ENCODE measurements at places on chromosomes 5 and 9.

GRCh38 chr5:159762921-159763320 is 153.4 kb upstream of the ADRA1B start:
- no peak for DNase-seq

DNA sequence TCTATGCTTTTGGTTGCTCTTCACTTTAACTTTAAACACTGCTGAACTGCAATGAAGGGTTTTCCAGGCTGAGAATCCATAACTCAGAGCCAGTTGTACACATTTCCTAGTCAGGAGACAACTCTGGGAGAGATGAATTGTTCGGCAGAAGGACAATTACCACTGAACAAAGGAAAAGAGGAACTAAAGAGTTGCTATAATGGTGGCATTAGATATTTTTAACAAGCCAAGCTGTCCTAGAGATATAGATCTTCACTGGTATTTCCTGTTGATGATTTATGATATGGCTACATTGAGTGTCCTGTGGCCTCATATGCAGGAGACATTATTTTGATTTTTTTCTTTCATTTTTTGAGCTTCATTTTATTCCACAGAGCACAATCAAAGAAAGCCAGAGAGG is 219.1 kb upstream of the PCSK5 start:
- no peak for DNase-seq

GRCh38 chr9:87343816-87344430 is 153.7 kb upstream of the DAPK1 start:
- DNase-seq, result no peak

GRCh38 chr9:127970401-127971313 is 10.1 kb downstream of the EEIG1 start:
- no peak for DNase-seq

- peak; percentile 31 for DNase-seq
These were observed 650 bp downstream of the MYORG start for GRCh38 chr9:34375901-34376595.

DNA sequence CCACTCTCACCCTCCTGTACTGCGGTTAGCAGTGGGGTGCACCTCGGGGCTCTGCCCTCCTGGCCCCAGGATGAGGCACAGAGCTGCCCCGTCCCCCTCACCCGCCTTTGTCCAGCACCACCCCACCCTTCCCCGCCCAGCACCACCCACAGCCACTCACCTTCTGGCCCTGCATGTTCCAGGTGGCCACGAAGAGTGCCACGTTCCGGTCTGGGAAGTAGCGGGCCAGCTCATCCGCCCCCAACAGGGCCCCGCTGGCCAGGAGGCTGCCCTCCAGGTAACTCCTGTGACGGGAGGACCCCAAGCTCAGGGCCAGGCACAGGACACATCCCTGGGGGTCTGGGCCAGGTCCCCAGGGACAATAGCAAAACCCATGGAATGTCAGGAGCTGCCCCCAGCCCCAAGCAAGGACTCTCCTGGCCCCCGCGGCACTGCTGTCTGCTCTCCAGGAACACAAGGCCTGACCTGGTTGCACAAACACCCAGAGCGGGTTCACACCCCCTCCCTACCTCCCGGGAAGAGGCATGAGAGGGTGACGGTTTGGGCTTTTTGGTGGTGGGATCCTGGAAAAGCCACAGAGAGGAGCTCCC is 5.0 kb downstream of the INPP5E start:
- no peak for DNase-seq

GRCh38 chr5:4023091-4023752 is 427.6 kb downstream of the IRX1 start:
- no peak for DNase-seq

- DNase-seq, result no peak
These were observed 280.7 kb downstream of the SPOCK1 start for GRCh38 chr5:137218471-137218870.

- peak; percentile 47 for DNase-seq
These were observed 89.5 kb downstream of the EPB41L4A start for GRCh38 chr5:112329419-112330090.

DNA sequence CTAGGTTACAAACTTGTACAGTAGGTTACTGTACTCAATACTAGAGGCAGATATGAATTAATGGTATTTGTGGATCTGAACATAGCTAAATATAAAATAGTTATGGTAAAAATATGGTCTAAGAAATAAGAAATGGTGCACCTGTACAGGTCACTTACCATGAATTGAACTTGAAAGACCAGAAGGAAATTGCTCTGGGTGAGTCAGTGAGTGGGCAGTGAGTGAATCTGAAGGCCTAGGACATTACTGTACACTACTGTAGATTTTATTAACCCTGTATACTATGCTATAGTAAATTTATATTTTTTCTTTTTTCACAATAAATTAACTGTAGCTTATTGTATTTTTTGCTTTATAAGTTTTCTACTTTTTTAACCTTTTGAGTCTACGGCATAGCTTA is 1020.4 kb downstream of the CDH18 start:
- DNase-seq, result no peak

DNA sequence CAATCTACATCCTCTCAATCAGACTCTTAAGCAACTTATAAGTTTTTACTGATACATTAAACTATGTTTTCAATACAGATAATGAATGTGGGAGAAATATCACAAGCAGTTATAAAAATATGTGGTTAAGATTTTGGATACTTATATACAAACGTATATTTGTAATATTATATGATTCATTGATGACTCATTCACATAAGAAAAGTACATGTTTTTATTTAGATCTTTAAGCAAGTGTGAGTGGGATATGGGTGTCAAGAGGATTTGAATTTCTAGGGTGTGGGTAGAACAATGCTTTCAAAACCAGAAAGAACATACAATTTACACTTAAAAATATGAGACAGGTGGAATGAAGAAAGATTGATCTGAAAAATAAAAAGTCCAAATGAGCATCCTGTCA is 36.1 kb upstream of the ISL1 start:
- no peak for DNase-seq

DNA sequence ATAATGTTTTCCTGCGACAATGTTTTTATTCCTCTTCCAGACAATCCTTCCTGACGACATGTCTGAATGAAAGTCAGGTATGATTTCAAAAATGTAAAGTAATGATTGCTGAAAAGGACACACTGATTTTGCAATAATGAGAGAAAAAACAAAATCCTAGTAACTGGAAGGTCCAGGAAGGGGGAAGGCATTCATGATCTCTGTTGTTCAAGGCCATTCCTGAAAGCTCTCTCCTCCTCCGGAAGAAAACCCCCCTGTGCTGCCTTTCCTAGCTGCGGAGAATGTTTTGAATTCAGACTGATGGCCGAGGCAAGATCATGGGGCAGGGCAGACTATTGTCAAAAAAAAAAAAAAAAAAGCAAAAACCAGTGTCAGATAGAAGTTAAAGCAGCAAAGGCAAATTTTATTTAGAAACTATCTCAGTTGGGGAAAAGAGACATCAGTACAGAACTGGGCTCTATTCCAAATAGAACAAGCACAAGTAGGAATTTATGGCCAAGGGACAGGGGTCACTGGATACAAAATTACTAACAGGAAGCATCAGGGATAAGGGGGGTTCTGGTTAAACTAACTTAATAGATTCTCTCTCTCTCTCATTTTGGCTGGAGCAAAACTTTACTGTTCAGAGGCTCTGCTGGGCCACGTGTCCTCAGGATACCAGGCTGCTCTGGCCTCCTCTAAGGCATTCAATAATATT is 36.5 kb upstream of the CTSV start:
- DNase-seq, result no peak

DNA sequence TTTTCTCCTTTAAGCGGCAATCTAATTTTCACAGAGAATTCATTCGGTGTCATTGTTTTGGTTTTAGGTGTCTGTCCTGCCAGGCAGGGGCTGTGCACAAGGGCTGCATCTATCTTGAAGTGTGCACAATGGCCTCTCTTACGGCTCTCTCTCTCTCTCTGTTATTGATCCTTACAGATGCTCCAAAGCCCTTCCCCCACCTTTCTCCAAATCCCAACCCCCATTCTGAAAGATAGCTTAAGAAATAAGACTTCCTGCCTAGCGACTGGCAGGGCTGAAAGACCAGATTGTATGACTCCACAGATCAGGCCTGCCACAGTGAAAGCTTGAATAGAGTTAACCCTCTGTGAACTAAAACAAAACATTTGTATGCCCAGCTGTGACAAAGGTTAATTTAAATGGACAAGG is 86.5 kb upstream of the NR5A1 start:
- DNase-seq, result no peak

- peak; percentile 11 for DNase-seq
These were observed 4.9 kb upstream of the AKNA start for GRCh38 chr9:114392749-114393112.

GRCh38 chr5:63959177-63959982 is 2.9 kb downstream of the HTR1A start:
- DNase-seq, result no peak

DNA sequence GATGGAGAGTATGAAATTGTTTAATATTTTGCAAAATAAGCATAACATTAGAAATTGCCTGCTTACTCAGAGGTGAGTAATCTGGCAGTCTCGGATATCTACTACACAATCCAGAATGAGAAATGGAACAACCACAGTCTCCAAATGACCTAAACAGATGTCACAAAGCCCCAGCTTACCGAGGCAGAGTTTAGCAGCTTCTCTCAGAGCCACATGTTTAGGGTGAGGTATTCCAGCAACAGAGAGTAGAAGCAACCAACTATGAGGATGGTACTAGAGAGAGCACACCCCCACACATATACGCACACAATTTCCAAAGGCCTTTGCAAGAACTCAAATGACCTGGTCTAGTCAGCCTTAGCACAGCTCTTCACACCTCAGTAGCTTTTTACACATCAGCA is 122.7 kb upstream of the LPAR1 start:
- DNase-seq, result no peak

DNA sequence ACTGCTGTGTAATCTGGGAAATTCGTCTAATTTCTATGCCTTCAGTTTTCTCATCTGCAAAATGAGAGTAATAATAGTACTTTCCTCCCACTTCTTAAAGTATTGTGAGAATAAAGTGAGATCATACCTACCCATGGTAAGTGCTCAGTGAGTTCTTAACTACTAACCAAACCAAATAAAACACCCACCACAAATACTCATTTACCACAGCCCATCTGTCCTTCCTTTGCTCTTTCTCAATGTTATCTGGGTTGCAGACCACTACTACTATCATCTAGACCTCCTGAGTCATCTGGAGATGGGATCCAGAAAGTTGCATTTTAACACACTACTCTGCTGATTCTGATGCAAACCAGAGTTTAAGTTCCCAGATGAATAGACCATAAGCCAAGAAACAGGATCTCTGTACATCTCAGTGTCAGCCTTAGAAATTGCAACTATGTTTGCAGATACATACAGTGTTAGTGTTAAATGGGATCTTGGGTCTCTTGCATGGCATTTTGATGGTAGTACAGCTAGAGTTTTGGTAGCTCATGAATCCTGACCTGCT is 105.4 kb upstream of the ATP10B start:
- no peak for DNase-seq

DNA sequence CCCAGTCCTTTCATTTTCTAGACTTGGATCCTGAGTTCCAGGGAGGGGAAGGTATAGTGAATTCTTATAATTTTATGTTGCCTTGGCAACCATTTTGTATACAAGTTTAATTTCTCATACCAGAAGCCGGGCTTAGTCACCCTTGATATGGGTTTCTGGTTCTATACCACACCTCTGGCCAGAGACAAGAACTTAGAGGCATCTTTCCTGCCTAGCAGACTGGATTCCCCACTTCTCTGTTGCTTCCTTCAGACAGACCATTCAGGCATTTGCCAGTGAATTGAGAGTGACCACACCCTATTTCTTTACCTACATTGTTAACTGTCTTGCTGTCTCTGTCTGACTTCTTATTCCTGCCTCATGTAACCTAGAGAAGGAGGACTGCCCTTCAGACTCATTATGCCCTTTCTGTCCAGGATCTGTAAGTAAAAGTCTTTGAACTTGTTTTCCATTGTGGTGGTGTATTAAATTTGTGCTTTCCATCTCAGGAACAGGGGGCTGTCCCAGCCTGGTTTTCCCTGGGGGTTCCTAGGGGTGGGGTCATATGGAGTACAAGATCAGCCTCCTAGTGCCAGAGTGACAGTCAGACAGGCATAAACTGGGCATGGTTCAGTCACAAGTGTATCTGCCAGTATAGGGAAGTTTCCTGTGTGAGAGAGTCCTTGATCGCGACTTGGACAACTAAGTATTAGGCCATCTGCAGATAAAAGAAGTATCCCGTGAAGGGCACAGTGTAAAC is 27.4 kb downstream of the TNFSF8 start:
- DNase-seq, result no peak

DNA sequence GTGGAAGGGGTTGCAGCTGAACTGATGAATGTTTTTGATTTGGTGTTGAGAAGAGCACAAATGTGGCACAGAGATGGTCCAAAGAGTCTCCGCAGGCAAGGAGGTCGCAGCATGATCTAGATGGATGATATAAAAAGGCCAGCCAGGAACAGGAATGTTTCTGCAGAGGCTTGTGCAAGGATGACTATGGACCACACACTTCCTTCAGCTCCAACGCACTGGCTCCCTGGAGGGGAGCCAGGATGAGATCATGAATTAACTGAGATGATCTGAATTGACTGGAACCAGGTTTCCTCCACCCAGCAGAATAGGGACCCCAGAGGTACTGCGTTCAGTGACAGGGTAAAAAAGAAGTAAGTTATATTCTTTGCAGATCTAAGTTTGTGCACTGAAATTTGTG is 89.0 kb downstream of the ARSB start:
- DNase-seq, result no peak

GRCh38 chr9:108108280-108108851 is 618.8 kb upstream of the KLF4 start:
- no peak for DNase-seq

DNA sequence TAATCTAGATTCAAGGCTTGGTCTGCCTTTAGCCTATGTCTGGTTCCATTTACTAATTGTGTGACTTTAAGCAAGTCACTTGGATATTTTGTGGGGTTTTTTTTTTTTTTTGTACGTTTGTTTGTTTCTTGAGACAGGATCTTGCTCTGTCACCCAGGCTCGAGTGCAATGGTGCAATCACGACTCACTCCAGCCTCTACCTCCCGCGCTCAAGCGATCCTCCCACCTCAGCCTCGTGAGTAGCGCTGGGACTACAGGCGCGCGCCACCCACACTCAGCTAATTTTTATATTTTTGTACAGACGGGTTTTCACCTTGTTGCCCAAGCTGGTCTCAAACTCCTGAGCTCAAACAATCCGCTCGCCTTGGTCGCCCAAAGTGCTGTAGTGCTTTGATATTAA is 1.1 kb upstream of the PFDN1 start:
- DNase-seq, result no peak

DNA sequence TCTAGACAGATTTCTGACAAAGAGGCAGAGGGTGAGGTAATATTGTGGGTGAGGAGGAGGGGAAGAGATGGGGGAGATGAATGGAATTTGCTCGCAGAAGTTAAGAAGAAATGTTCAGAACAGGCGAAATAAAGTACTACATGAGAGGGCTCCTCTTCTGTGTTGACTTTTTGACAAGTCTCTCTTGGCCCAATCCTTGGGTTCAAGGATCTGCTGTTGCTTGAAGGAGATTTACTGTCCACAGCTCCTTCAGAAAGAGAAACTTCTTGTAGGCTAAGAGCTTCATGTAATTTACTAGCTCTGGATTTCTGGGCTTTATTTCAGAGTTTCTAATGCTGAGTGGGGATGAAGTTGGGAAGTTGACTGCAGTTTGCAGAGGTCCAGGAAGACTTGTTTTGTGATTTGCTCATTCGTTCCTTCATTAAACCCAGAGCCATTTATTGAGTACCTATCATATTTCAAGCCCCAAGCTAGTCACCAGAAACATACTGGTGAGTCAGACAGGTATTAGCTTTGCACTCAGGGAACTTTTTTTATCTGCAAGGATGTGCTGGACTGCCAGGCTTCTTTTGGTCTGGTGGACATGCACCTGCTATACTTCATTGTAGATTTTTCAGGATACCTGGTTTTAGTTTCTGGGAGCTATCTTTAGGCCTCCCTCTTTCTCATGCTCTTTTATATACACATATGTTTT is 402.9 kb upstream of the CLINT1 start:
- DNase-seq, result no peak

All from NCI-H526 treated with DMSO at 0.1 percent for 48 hours (cell line).